ENCODE measurements at places on chromosomes 3 and 15.

DNA sequence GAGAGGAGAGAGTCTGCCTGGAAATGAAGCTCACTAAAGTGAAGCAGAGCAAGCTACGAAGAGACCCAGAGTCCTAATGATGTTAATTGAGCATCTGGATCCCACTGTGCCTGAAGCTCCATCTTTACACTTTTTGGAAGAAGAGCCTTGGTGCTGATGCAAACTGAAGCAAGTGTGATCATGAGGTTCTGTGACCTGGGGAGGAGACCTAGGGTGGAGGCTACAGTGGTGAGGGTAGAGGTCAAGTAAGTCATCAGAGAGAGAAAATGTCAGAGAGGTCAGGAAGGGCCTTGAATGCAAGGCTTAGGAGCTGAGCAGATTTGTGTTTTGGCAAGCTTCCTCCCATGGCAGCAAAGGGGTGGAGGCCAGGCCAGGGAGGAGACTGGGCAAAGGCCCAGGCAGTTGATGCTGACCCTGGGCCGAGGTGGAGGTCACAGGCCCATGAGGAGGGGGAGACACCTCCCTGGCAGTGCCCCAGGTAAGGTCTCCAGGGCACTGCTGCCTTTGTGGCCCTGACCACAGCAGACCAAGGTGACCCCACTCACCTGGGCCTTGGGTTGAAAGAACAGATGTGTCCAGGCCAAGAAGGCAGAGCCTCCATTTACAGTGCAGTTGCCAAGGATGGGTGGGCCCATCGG, 1.6 kb downstream of the GRIP2 start:
- DNase-seq, result no peak

DNA sequence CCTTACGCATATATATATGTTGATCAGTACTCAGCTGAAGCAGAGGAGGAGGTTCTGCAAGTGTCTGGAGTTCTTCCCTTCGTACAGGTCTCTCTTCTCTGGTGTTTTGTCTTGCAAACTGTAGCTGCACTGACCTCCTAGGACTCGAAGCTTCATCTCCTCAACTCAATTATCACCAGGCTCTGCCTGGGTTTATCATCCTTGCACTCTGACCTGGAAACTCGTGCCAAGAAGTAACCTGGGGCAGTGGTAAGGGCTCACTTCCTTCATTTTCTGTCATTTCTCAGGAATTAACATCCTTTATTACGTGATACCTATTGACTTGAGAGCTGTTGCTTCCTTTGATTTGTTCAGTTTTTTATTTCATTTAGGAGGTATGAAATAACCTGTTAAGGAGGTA, 14.4 kb downstream of the REC114 start:
- DNase-seq, result no peak

DNA sequence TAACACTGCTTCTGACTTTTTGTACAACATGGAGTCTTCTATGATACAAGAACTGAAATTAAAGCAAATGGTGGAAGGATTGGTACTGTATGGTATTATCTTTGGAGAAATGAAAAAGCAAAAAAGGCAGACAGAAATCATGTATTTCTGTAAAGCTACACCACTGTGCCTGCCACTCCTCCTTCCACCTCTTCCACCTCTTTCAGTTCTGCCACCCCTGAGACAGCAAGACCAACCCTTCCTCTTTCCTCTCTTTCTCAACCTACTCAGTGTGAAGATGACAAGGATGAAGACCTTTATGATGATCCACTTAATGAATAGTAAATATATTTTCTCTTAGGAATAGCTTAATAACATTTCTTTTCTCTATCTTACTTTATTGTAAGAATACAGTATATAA, 57.0 kb downstream of the CD200 start:
- peak; percentile 27 for DNase-seq

DNA sequence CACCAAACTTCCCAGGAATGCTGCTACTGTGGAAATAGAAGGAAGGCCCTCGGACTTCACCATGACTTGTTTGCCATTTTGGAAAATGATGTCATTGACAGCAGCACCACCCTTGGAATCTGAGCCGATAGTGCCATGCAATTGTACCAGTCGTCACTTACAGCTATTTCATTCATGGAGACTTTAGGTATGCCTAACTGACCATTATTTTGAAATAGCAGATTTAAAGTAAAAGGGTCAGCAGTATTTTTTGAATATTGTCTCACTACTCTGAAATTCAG, 66.0 kb upstream of the ARL8B start:
- no peak for DNase-seq

DNA sequence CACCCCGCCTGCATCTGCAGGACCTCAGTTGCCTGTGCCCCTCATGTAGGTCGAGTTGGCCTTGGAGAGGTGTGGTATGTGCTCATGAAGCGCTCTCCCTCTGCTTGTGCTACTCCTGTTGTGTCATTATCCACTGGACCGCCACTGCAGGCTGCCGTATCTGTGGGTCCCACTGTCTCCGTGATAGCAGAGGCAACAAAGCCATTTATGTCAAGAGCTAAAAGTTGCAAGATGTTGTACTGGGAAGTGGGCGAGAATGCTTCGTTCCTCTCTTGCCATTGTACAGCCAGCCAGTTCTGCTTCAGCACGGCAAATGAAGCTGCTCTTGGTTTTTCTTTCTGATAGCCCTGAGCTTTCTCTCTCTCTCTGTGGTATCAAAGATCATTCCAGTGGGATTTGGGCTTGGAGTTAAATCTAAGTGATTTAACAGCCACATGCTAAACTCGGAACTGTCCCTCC, 89.0 kb downstream of the TMEM212 start:
- no peak for DNase-seq

- DNase-seq, result peak; percentile 83
Observed at GRCh38 chr3:56783644-56784447, 17.9 kb downstream of the ARHGEF3 start.

- no peak for DNase-seq
Observed at GRCh38 chr15:34644851-34645250, 61.4 kb upstream of the GOLGA8B start.

GRCh38 chr3:126895178-126896066, 87.5 kb upstream of the PLXNA1 start:
- DNase-seq, result peak; percentile 40

GRCh38 chr15:40398413-40398873, 7.2 kb upstream of the IVD start:
- DNase-seq, result no peak

DNA sequence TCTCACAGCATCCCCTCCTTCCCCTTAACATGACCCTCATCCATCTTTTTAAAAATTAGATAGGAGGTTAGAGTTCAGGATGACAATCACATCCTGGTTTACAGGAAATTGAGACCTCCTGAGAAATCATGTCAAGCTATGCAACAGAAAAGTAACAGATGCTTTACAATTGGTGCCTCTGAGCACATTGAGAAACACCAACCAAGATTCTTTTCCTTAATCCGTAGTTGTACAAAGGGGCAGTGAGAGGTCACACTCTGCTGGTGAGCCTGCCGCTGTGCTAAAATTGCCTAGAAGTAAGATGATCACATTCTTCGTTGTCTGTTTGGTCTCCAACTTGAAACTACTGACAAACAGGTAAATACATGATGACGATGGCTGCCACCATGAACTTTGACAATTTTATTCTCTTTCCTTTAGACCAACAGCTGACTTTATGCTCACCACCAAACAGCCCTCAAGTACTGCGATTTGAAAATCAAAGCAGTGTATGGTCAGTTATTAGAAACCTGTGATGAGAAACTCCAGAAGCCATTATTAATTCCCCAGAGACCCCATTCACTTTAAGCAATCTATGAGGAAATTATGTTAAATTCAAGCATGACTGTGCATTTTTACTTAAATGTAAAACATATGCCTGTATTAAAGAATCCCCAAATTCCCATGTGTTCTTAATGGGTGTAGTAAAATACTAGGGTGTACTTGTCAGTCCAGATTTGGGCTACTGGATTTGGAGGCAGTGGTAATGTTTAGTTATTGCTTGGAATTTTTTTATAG, 210.7 kb upstream of the UBE2E1 start:
- peak; percentile 69 for DNase-seq

GRCh38 chr15:81011593-81011992, 10.9 kb downstream of the TLNRD1 start:
- peak; percentile 65 for DNase-seq

GRCh38 chr3:101011136-101011535, 17.9 kb upstream of the ABI3BP start:
- peak; percentile 36 for DNase-seq

DNA sequence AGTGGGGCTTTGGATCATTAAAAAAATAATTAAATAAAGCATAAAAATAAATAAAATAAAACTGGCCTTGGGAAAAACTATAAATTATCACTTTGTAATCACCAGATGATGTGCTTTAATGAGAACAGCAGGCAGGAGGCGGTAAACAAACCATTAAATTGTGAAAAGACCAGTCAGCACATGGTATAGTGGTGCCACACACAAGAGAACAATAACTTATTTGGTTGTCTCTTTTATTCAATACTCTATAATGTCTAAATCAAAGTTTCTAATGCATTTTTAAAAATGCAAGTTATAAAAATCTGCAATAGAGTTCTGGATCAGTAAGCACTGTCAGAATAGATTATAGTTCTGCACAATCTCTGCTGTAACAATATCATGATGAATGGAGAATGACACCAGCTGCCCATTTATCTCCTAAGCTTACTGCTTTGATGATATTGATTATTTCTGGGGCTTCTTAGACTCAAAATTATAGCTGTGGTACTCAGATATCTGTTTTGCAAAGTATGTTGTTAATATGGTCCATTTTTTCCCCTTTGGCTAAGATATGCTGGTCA, 259.3 kb downstream of the NAALADL2 start:
- DNase-seq, result no peak

DNA sequence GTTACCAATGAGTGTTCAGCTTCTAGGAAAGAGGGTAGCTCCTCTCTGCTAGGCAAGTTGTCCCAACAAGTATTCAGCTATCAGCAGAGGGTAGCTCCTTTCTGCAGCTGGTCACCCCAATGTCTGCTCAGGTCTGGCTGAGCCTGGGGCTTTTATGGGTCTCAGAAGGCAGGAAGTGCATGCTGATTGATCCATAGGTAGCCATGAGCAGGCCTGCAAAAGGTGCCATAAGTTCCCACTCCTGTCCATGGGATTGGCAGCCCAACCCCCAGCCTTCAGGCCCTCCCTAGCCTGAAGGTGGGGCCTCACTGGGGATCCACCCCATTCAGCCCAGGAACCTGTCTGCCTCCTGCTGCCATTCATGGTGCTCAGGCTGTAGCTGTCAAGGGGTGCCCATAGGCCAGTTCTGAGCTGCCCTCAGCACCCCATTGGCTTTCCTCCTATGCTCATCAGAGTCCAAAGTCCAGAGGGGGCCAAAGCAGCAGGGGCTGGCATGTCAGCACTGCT, 34.6 kb upstream of the DNAJC13 start:
- DNase-seq, result no peak

GRCh38 chr3:11706604-11707003, 62.9 kb upstream of the VGLL4 start:
- no peak for DNase-seq

DNA sequence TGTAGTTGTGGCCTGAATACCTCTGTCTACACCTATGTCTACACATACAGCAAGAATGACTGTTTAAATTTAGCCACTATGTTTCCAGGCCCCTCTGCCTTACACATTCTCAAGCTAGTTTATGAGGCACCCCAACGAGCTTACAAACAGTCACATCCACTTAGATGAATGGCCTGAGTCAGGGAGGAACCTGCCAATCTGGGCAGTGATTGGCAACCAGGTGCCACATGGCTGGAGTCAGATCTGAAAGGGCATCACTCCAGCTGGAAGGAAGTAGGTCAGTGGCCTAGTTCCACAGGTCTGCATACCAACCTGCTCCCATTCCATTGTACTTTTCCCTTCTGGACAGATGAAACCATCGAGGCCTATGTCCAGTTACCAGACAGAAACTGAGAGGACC, 136.3 kb downstream of the FOXP1 start:
- DNase-seq, result no peak

DNA sequence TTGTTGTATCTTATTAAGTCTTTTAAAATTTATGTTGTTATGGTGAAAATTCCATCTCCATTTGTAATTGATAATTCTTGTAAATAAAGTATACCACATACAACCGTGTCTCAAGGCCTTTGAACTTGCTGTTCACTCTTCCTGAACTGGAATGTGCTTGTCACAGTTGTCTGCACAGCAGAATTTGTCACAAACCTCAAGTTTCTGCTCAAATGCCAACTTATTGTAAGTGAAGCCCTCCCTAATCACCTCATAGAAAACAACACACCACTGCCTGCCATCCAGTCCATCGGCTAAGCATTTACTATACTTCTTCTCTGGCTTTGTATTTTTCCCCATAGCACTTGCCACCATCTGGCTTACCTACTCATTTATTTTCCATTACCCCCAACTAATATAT, 192.3 kb downstream of the THRB start:
- no peak for DNase-seq

DNA sequence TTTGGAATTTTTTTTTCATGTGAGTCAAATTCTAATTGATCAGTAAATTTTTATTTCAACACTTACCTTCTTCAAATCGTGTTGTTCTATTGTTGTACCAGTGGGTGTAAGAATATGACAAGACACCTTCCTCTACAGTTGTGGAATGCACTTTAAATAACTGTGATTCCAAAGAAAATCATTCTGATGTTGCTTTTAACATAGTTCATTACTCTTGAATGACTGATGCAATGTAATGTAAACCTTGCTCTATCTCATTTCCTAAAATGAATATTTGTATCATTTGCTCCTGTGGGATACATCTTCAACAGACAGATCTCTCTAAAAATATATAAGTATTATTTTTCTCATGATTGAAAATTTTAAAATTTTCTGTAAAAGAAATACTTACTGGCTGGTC, 313.4 kb downstream of the RBMS3 start:
- no peak for DNase-seq

DNA sequence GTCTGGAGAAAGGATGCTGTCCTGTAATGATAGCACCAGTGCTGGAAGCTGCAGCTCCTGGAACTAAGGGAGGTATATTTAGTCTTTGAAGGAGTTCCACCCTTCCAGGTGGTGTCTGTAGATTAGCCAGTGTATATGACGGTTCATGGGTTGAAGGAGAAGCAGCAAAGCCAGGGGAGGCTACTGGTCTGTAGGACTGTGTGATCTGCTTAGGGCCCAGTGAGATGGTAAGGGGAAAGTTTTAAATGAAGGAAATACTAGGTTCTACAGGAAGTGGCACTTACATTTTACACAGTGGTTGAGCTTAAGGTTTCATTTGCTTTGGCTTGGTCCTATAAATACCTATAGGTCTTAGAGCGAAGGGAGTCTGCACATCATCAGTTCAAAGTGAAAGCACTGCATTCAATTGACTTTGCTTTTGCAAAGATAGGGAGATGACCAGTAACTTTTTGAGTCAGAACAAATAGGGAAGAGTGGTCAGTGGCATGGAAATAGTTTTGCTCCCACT, 5.6 kb downstream of the SLC25A38 start:
- no peak for DNase-seq

DNA sequence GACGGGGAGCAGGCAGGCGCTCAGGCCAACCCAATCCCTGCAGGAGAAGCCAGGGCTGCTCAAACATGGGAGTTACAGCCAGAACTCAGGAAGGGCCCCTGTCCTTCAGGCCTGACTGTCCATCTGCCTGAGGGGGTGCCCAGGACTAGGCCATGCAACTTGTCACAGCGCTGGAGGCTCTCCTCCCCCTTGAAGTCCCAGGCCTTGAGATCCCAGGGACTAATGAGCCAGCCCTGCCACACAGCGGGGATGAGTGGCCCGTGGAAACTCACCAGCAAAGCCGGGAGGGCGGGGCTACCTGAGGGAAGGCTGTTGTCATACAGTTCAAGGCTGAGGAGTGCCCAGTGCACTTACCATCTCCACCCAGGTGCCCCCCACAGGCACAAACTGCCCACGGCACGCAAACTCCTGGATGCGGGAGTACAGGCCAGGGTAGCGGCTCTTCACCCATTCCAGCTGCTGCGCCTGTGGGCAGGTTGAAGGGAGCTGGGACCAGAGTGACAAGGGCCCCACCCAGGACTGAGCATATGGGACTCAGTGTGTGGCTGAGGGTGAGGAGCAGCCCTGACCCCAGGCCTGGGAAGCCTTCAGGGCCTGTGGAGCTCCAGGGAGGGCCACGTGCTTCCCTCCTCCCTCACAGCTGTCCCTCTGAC, 6.3 kb downstream of the MAN2C1 start:
- DNase-seq, result no peak

All from cardiac fibroblast (primary cell).